ENCODE measurements at places on chromosomes 16 and 17.

- peak; percentile 34 for DNase-seq
These were observed 76.3 kb downstream of the GAS7 start for GRCh38 chr17:10121971-10122707.

DNA sequence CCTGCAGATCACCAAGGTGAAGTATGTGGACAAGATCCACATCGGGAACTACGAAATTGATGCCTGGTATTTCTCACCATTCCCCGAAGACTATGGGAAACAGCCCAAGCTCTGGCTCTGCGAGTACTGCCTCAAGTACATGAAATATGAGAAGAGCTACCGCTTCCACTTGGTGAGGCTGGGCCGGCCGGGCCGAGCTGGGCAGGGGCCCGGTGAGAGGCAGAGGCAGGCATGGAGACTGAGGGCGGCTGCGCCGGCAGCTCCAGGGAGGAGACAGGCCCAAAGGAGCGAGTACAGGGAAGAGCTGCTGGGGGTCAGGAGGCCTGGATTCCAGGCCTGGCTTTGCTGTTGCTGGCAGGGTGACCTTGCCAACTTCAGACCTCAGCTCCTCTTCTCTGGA lies 8.3 kb downstream of the PRSS8 start:
- DNase-seq: no peak

GRCh38 chr17:40374821-40375498 lies 10.4 kb upstream of the GJD3 start:
- DNase-seq: no peak

DNA sequence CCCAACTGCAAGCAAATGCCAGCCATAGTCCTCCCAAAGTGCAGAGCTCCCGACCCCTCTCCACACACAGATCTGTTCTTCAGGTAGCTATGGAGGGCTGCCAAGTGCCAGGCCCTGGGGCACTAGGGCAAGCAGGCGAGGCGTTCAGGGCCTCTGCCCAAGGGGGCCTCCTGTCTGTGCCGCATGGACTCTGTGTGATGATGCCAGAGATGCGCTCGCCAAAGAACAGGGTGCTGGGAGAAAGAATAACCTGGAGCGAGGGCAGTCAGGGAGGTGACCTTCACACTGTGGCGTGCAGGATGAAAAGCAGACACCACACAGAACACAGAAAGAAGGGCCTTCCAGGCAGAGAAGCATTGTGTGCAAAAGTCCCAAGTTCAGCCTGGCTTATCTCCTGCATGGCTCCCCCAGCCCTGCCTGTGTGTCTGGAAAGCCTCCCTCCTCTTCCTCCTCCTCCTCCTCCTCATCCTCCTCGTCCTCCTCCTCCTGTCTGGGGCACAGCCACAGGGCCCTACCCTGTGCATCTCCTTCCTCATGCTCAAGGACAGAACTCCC lies 44.2 kb downstream of the PEMT start:
- DNase-seq: no peak

GRCh38 chr17:80899402-80900268 lies 92.0 kb upstream of the CHMP6 start:
- peak; percentile 34 for DNase-seq

GRCh38 chr16:7303052-7303610 lies 29.5 kb upstream of the RBFOX1 start:
- no peak for DNase-seq

GRCh38 chr16:84663433-84664101 lies 15.3 kb downstream of the KLHL36 start:
- DNase-seq: no peak

GRCh38 chr17:72358465-72358864 lies 237.6 kb downstream of the SOX9 start:
- peak; percentile 56 for DNase-seq

DNA sequence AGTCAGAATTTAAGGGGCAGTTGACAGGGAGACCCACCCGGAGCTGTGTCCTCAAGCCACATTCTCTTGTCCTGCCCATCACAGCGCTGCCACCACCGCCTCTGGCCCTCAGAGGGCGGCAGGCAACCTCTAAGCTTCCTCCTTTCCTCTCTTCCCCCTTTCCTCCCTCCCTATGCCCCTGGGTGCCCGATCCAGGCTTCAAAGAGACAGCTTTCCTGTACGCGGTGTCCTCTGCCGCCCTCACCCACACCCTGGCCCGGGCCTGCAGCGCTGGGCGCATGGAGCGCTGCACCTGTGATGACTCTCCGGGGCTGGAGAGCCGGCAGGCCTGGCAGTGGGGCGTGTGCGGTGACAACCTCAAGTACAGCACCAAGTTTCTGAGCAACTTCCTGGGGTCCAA lies 23.5 kb downstream of the WNT9B start:
- DNase-seq: no peak

- peak; percentile 67 for DNase-seq
These were observed 759.7 kb downstream of the CDH11 start for GRCh38 chr16:64362193-64362592.

- no peak for DNase-seq
These were observed 421.9 kb downstream of the PMP22 start for GRCh38 chr17:14843086-14843795.

DNA sequence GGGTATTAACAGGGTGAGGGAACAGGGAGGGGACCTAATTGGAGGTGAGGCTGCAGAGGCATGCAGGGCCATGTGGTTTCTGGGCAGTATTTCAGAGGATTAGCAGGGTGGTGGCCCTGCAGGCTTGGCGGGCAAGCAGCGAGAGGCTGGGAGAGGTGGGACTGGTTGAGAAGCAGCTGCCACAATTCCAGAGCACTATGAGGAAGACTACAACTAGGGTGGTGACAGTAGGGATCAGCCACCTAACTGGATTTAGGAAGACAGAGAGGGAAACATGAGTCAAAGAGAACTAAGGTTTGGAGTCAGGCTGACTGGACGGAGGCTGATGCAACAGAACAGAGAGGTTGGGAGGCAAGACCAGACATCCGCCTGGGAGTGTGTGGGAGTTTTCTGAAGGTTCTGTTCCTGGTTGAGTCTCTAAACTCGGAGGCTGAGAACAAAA lies 12.3 kb downstream of the ALOXE3 start:
- peak; percentile 56 for DNase-seq

GRCh38 chr16:24232936-24233335 lies 23.2 kb upstream of the CACNG3 start:
- DNase-seq: no peak

DNA sequence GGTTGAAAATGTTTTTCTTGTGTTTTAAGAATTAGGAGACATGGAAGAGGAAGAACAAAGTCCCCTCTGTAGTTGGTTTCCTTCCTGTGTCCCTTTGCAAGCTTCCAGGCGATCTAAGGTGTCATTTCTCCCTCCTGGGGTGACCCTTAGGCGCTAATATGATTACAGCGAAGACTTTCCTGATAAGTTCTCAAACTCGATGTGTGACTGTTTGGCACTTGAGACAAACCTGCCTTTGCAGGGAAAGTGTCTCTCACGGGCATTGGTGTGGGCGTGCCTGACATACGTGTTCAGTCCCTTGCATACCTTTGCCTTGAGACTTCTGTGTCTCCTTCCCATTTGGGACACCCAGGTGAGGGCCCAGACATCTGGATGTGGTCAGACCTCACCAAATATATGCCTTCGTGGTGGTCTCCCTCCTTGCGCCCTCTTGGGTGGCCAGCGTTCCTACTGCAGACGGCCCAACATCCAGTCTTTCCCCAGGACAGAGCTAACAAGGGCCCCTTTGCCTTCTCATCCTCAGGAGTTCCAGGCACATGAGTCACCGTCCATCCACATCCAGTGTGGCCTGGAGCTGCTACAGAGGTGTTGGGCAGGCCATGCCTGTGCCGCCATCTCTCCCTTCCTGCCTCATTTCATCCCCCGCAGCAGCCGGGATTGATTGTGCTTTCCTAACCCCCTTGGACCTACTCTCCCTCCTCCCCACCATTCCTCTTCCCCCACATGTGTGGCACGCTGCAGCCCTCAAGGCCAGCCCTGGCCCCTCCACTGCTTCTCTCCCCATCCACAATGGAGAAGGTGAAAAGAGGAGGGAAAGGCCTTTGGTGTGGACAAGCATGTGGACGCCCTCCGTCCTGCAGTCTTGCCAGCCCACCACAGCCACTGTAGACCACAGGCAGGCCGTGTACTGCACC lies 3.1 kb upstream of the JPT2 start:
- peak; percentile 58 for DNase-seq
